ENCODE measurements at places on chromosomes 13 and 19. TPM values are rescaled to one million over a fixed set of nuclear protein-coding genes. Genes with fewer than 3 reads are reported as not detected.

- H3K36me3 ChIP-seq, result no peaks in the 10 kb centered on the region
- no peak for DNase-seq
- H3K27ac ChIP-seq, result peak overlapping the region; percentile 95
These were observed 17.3 kb upstream of the FCGBP start for GRCh38 chr19:39951686-39952085.

- H3K4me1 ChIP-seq, result peaks cover 3% of the 10 kb centered on the region
- no peak overlapping the region for H3K4me3 ChIP-seq
- no peak overlapping the region for H3K27ac ChIP-seq
- no peak for DNase-seq
- peaks cover 30% of the 10 kb centered on the region for H3K27me3 ChIP-seq
These were observed 3.1 kb upstream of the DACH1 start for GRCh38 chr13:71870100-71870499.

- no peak overlapping the region for H3K27ac ChIP-seq
- H3K4me1 ChIP-seq, result no peaks in the 10 kb centered on the region
- no peak for DNase-seq
- no peak overlapping the region for H3K4me3 ChIP-seq
These were observed 301.9 kb upstream of the OBI1 start for GRCh38 chr13:78960881-78961280.

DNA sequence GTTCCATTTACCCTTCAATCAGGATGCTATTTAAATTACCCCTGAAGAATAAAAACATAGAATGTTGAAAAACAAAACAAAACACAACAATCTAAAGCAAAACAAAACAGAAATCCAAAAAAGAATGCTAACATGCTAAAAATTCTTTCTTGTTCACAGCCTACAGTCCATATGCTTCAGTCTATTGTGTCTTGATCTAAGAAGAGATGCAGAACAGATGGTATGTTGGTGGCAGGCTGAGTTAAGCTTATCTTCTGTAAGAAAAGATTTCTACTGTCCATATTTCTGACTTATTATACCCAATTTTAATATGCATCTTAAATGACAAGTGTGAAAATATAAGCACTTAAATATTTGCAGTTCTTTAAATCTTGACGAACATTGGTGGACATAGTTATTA is 356.1 kb upstream of the SLITRK1 start:
- no peak for DNase-seq
- no peaks in the 10 kb centered on the region for H3K36me3 ChIP-seq
- no peak overlapping the region for H3K4me3 ChIP-seq

GRCh38 chr19:4374498-4375163 is 25.7 kb downstream of the SH3GL1 start:
- no peak overlapping the region for H3K4me3 ChIP-seq
- H3K27me3 ChIP-seq, result no peaks in the 10 kb centered on the region
- no peak overlapping the region for H3K27ac ChIP-seq

OSCAR gene
- 0.83 TPM for total RNA-seq

- DNase-seq, result no peak
- no peaks in the 10 kb centered on the region for H3K4me1 ChIP-seq
- no peak overlapping the region for H3K27ac ChIP-seq
- no peaks in the 10 kb centered on the region for H3K36me3 ChIP-seq
- no peaks in the 10 kb centered on the region for H3K27me3 ChIP-seq
- no peak overlapping the region for H3K4me3 ChIP-seq
These were observed 924.6 kb downstream of the OLFM4 start for GRCh38 chr13:53953183-53953582.

ZNF345 gene
- total RNA-seq, result 8.4 TPM

DNA sequence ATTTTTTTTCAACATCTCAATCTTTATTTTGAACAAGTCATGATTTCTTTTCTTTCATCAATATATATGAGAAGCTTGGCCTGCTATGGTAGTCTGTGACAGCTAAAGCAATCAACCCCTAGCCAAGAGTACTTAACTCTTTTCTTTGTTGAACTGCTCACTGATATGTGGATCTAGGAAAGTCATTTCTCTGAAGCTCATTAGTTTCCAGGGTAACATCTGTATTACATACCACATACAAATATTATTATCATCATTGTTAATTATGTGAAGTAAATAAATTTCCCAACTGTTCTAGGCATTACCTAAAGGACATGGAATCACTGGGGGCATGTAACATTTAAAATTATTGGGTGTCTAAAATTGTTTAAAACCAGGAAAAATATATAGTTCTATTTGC is 267.3 kb downstream of the DCT start:
- no peak overlapping the region for H3K27ac ChIP-seq
- H3K36me3 ChIP-seq, result no peaks in the 10 kb centered on the region
- peaks cover 3% of the 10 kb centered on the region for H3K4me1 ChIP-seq
- H3K27me3 ChIP-seq, result no peaks in the 10 kb centered on the region

GJA3 gene
- total RNA-seq, result 0.12 TPM

GRCh38 chr13:53276265-53276664 is 247.7 kb downstream of the OLFM4 start:
- DNase-seq, result no peak
- H3K27me3 ChIP-seq, result no peaks in the 10 kb centered on the region
- no peaks in the 10 kb centered on the region for H3K36me3 ChIP-seq
- H3K4me3 ChIP-seq, result no peak overlapping the region
- no peaks in the 10 kb centered on the region for H3K4me1 ChIP-seq

GRCh38 chr19:30428092-30428680 is 56.0 kb downstream of the ZNF536 start:
- H3K27ac ChIP-seq, result no peak overlapping the region
- no peak for DNase-seq
- H3K27me3 ChIP-seq, result no peaks in the 10 kb centered on the region
- no peaks in the 10 kb centered on the region for H3K4me1 ChIP-seq
- H3K36me3 ChIP-seq, result no peaks in the 10 kb centered on the region

DNA sequence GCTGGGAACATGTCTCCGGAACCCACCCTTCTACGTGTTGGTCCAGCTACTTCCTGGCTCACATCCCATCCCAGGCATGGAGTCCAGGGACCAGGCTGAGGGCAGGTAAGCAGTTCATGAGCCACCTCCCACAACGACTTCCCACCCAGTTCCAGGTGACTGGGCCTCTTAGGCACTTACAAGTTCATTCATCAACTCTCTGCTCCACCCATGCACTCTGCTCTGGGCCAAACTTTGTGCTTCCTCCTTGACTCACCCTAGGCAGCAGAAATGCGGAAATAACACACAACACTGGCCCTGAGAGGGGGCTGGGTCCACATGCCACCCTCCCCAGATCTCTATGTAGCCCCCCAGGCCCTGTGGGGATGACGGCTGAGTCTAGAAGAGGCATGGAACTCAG is 20.5 kb downstream of the IQCN start:
- peaks cover 4% of the 10 kb centered on the region for H3K4me1 ChIP-seq
- no peak overlapping the region for H3K4me3 ChIP-seq
- no peak for DNase-seq
- no peak overlapping the region for H3K27ac ChIP-seq
- peaks cover 23% of the 10 kb centered on the region for H3K27me3 ChIP-seq

DNA sequence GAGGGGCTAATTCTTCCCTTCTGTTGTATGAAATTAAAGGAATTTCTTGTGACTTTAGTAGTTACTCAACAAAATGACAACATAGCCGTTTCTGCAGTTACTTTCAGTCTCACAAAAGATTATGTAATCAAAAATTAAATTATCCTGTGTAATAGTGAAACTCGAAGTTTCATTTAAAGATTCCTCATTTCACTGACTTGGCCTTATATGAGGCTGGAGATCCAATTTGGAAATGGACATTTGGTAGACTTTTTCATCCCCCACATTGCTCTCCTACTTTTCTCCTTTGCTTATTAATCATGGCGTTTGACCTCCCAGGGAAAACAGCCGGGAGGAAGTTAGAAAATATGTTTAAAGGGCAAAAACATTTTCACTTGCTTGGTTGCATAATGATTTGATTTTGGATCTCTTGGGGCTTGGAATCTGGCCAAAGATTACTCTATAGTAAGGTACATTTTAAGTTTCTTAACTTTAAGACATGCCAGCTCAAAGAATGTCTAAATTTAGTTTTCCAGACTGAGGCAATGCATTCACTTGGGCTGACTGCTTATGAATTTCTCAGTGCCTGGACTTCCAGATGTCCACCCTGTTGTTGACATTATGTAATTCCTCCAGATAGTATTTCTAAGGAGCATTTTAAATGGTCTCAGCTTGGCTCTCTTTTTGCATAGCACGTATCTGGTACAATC is 1364.9 kb upstream of the MIR17HG start:
- H3K36me3 ChIP-seq, result no peaks in the 10 kb centered on the region
- H3K4me1 ChIP-seq, result no peaks in the 10 kb centered on the region
- no peaks in the 10 kb centered on the region for H3K27me3 ChIP-seq
- DNase-seq, result no peak

MPND gene
- 13.0 TPM for total RNA-seq

DNA sequence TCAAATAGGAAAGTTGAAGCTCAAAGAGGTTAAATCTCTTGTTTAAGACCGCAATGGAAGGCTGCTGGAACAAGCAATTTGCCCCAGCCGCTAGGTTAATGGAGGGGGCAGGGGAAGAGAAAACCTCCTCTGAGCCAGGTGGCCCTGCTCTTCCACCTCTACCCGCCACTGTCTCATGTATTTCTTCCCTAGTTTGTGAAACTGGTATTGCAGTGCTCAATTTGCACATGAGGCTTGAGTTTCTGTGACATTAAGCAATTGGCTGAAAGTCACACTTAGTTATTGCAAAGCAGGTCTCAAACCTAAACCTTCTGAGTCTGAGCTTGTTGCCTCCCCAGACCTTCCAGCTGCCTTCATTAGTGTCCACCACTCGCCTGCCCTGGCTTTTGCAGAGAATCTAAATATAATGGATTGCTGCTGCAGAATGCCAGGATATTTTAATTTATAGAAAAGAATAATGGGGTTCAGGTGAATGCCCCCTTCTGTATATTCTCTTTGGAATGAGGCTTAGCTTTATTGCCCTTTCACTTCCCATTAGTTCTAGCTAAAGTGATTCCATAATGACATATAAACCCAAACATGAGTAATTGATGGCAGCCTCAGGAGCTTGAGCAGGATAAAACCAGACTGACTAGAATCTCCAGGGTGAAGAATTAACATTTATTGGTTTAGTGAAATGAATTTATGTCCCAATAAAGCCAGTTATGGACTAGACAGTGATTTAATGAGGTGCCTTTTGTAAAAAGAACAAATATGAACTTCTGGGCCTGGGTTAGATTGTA is 27.0 kb upstream of the OLFM4 start:
- H3K4me1 ChIP-seq, result peaks cover 2% of the 10 kb centered on the region
- no peak overlapping the region for H3K27ac ChIP-seq
- no peaks in the 10 kb centered on the region for H3K36me3 ChIP-seq
- no peak for DNase-seq
- peaks cover 19% of the 10 kb centered on the region for H3K27me3 ChIP-seq
- H3K4me3 ChIP-seq, result no peak overlapping the region

DNA sequence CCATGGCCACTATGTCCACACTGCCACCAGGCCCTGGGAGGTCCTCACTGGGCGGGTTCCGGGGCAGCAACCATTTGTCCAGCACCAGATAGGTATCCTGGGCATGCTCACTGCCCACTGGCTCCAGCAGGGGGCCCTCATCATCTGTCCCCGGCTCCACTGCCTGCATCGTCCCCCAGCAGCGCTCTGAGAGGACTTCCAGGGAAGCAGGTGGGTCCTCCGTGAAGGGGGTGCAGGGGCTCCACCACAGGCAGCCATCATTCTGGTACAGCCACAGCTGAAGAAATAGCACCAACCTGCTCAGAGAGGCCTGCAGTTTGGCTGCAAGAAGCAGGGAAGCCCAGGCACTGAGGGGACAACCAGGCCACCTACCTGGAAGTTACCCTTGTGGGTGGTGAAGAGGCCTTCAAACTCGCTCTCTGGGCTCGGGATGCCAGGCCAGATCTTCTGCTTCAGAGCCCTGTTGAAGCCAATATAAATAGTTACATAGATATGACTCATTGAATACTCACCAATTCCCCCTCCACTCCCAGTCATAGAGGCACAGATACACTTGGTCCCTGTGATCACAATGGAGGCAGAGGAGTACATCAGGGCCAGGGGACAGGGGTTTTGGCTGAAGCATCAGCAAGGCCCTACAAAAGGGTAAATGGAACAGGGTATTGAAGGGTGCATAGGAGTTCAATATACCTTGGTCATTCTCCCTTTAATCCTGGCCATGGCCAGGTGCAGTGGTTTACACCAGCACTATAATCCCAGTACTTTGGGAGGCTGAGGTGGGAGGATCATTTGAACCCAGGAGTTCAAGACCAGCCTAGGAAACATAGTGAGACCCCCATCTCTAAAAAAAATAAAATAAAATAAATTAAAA is 4.1 kb downstream of the SWSAP1 start:
- no peak for DNase-seq
- peak overlapping the region; percentile 57 for H3K27ac ChIP-seq

- H3K27me3 ChIP-seq, result peaks cover 5% of the 10 kb centered on the region
- no peak overlapping the region for H3K27ac ChIP-seq
- H3K36me3 ChIP-seq, result no peaks in the 10 kb centered on the region
- no peak for DNase-seq
These were observed 22.4 kb upstream of the EBI3 start for GRCh38 chr19:4206818-4207484.

DNA sequence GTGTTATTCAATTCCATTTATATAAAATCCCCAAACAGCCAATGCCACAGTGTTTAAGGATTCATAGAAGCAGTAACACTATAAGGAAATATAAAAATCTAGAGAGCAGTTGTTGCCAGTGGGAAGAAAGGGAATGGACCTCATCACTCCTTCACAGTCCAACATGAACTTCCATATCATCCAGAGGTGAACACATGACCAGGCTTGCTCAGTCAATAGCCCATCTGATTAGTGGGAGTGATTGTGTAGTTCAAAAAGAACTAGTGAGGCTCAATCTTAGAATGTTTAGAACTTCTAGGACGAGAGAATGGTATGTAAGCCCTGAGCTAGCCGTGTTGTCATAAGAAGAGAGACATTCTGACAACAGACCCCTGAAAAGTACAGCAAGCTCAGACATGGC is 314.1 kb downstream of the LIG4 start:
- no peaks in the 10 kb centered on the region for H3K4me1 ChIP-seq
- no peaks in the 10 kb centered on the region for H3K27me3 ChIP-seq
- H3K4me3 ChIP-seq, result no peak overlapping the region
- DNase-seq, result no peak

DNA sequence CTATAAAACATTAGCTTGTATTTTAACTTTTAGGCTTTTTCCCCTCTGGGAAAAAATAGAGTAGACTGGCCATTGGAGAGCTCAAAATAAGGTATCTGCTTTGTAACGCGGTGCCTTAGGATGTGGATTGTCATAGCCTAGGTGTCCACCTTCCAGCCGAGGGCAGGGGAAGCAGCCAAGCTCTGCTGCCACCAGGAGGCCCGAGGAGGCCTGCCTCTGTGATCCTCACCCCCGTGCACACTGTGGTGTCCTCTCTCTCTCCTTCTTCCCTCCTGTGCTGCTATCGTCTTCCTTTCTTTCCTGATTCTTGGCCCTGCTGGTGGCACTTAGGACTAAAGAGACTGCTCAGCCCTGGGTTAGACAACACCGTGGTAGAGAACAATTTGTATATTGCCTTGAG is 11.3 kb downstream of the HNRNPM start:
- H3K36me3 ChIP-seq, result no peaks in the 10 kb centered on the region
- H3K4me3 ChIP-seq, result no peak overlapping the region
- DNase-seq, result no peak
- no peaks in the 10 kb centered on the region for H3K27me3 ChIP-seq

- H3K4me3 ChIP-seq, result no peak overlapping the region
- H3K4me1 ChIP-seq, result no peaks in the 10 kb centered on the region
- peaks cover 13% of the 10 kb centered on the region for H3K27me3 ChIP-seq
- H3K36me3 ChIP-seq, result peaks cover 2% of the 10 kb centered on the region
These were observed 42.6 kb upstream of the AMER2 start for GRCh38 chr13:25214491-25215252.

- no peak for DNase-seq
- H3K27me3 ChIP-seq, result no peaks in the 10 kb centered on the region
These were observed 5.5 kb downstream of the EEF2 start for GRCh38 chr19:3979674-3980352.

- no peak overlapping the region for H3K27ac ChIP-seq
- no peaks in the 10 kb centered on the region for H3K27me3 ChIP-seq
- no peak for DNase-seq
- H3K4me3 ChIP-seq, result peak overlapping the region; percentile 75
- no peaks in the 10 kb centered on the region for H3K36me3 ChIP-seq
These were observed 9.0 kb downstream of the F2RL3 start for GRCh38 chr19:16897856-16898161.
